ENCODE measurements at places on chromosomes 2 and 18.

- DNase-seq, result no peak
Observed at GRCh38 chr2:98463988-98464771, 19.5 kb downstream of the INPP4A start.

GRCh38 chr2:230327418-230328154 is 593 bp downstream of the SP140L start:
- DNase-seq, result no peak

- no peak for DNase-seq
Observed at GRCh38 chr2:234098681-234099080, 48.2 kb downstream of the SPP2 start.

- DNase-seq, result no peak
Observed at GRCh38 chr2:24909555-24910177, 10.4 kb downstream of the ADCY3 start.

DNA sequence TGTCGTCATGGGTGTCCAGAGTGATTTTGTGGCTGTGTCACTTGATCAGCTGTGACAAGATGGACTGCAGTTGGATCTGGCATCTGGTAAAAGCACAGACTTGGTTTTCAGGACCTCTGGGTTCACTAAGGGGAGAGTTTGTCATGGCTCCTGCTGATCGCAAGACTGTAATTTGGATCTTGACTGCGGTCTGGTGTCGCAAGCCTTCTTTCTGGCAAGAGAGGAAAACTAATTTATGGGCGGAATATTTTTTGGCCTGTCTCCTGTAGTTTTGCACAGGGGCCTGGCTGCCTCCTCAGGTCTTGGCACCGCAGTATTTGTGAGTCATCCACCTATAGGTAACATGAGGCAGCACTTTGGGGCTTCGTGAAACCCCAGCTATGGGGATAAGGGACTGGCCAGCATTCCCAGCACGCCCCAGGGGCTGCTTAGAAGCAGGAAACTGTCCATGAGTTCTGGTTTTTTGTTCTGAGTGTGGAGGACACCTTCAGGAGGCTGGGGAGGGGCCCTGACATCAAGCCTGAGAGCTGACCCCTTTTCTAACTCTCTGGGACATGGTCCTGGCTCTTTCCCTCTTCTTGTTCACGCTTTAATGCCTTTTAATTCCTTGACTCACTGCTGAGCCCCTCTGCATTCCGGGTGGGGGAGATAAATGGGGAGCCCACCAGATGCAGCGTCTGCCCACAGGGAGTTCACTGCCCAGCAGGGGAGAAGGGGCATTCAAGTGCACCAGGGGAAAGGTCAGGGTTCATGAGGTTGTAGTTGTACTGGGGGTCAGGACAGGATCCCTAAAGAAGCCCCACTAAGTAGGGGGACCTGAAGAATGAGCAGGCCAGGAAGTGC is 12.2 kb downstream of the SH3BP4 start:
- DNase-seq, result no peak

All from thoracic aorta (tissue), 2 donors.